ENCODE measurements at places on chromosomes 5 and 9.

- no peak for DNase-seq
These were observed 144.4 kb downstream of the ALDH1A1 start for GRCh38 chr9:72808446-72808768.

GRCh38 chr5:95066048-95066447, 218.8 kb downstream of the MCTP1 start:
- DNase-seq: no peak

GRCh38 chr5:89534331-89534730, 651.3 kb upstream of the MEF2C start:
- DNase-seq: peak; percentile 42

DNA sequence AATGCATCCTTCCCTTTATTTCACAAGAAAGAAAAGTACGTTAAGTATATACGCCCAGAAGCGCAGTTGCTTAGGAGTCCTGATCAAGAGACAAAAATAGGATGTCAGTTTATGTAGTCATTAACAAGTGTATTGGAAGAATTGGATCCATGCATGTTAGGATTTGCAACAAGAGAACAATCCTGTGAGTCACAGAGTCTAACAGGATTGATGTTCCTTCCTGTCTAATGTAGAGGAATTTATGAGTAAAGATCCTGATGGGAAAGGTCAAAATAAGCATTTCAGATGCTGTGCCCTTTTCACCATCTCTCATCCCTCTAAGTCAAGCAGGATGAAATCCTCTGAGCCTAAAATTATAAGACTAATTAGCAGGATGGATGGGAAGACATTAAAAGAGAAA, 406.0 kb upstream of the GRIA1 start:
- no peak for DNase-seq

- no peak for DNase-seq
These were observed 66.0 kb upstream of the IRX4 start for GRCh38 chr5:1948663-1949191.

- DNase-seq: no peak
These were observed 105.5 kb upstream of the ZNF462 start for GRCh38 chr9:106757514-106757913.

DNA sequence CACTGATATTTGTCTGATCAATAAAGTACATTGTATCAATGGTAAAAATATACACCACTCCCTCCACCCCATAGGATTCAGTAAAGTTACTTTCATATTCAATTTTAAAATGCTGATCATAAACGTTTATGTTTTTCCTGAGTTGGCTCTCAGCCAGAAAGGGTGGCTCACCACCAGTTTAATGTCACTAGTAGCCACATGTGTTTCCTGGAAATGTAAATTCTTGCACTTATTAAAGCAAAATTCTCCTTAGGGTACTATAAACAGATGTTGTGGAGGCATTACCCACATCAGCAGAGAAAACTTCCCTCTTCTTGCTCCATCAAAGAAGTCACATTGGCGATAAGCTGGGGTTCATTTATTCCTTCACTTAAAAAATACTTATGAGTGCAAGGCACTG, 210.3 kb downstream of the SREK1 start:
- peak; percentile 5 for DNase-seq

- peak; percentile 40 for DNase-seq
These were observed 37.3 kb downstream of the SPIN1 start for GRCh38 chr9:88425538-88425950.

DNA sequence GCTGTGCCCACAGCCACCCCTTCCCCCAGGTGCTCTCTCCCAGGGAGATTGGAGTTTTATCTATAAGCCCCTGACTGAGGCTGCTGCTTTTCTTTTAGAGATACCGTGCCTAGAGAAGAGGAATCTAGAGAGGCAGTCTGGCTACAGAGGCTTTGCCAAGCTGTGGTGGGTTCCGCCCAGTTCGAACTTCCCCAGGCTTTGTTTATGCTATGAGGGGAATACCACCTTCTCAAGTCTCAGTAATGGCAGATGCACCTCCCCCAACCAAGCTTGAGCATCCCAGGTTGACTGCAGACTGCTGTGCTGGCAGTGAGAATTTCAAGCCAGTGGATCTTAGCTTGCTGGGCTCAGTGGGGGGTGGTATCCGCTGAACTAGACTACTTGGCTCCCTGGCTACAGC, 157.4 kb downstream of the CAAP1 start:
- no peak for DNase-seq

GRCh38 chr9:120878188-120879130, 1.5 kb upstream of the PHF19 start:
- no peak for DNase-seq

DNA sequence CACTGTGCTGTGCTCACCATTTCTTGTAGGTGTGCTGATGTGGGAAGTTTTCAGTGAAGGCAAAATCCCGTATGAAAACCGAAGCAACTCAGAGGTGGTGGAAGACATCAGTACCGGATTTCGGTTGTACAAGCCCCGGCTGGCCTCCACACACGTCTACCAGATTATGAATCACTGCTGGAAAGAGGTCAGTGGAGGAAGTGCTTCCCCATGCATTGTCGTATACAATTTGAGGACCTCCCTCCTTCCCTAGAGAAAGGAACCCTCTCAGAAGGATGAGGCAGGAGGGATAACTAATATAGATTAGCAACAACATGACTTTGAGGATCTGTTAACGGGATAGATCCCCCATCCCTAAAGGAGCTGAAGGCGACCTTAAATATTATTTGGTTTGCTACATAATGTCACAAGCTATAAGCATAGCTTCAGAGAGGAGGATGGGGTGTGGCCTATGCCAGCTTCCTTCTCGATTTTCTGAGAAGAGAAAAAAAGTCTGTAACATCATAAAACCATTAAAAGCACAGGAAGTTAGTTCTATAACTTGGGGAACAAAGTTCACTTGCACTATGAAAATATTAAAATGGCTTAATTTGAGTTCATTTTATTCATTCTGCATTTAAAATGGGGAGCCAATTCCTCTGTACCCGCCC, 17.0 kb upstream of the CYFIP2 start:
- no peak for DNase-seq

GRCh38 chr5:58143181-58143580, 316.7 kb downstream of the PLK2 start:
- DNase-seq: no peak

DNA sequence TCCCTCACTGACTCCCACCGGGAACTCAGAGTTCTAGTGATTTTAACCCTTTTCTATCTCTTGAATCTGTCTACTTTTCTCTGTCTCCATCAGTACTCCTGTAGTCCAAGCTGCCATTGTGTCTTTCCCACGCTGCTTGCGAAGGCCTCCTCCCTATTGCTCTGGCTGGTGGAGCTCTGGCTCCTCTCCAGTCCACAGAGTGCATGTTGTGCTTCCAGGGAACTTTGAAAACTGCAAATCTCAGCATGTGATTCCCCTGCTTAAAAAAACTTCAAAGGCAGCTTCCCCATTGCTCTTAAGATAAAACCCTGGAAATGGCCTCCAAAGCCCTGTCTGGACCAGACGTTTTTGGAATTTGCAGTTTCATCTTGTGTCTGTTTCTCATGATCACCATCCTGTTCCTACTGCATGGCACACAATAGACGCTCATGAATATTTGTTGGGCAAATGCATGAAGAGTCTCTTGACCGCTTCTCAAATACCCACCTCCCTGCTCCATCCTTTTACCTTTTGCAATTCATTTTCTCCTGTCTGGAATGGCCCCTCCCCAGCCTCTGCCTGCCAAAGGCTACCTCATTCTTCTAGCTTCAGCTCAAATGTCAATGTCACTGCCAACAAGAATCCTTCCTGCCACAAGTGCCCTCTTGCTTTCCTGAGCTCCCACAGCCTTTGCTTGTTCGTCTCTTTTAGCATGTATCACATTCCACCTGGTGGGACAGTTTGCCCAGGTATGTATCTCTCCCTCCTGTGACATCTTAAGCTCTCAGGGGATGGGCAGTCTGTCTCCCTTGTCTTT, 293.2 kb downstream of the ARHGAP26 start:
- DNase-seq: peak; percentile 43

- peak; percentile 96 for DNase-seq
These were observed 6.3 kb downstream of the EDIL3 start for GRCh38 chr5:84378420-84378819.

GRCh38 chr9:111023128-111023527, 15.1 kb downstream of the LPAR1 start:
- DNase-seq: no peak

- DNase-seq: peak; percentile 49
These were observed 183.2 kb downstream of the FRMD3 start for GRCh38 chr9:83355024-83355444.

DNA sequence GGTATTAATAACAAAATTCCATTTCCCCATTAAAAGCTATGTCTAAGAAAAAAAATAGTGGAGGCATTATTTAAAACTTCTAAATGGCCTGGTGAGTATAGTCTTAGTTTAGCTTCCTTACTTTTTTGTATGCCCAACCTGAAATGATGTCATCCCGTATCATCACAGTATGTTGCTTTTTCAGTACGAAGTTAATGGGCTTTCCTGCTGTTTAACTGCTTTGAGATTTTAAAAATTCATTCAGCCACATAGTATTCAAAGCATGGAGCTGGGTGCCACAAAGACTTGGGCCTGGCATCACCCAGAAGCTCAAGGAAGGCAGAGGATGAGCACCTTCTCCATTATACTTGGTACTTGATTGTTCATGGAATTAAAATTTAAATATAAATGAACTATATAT, 7.4 kb downstream of the F2RL2 start:
- DNase-seq: peak; percentile 72

- DNase-seq: no peak
These were observed at the start of gene CCL27 for GRCh38 chr9:34662526-34663302. Gene CCL27, minus strand, starts transcription at chr9:34662657. Its CDS starts 24 bp downstream, at chr9:34662633.

DNA sequence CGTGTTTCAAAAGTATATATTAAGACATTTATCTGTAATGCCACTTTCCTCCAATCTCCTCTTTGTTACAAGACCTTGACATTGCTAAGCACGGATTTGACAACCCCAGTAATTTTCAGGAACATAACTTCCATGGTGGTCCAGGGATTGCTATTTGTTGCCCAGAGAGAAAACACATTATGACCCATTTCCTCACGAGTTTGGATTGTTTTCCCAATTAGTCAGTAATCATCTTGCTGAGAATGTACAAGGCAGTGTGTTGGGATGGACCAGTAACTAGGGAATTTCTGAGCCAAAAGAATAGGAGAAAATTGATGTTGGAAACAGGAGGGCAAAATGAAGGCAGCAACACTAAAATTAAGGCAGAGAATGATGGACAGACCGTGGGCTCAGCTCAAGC, 574.1 kb downstream of the EBF1 start:
- DNase-seq: peak; percentile 63

DNA sequence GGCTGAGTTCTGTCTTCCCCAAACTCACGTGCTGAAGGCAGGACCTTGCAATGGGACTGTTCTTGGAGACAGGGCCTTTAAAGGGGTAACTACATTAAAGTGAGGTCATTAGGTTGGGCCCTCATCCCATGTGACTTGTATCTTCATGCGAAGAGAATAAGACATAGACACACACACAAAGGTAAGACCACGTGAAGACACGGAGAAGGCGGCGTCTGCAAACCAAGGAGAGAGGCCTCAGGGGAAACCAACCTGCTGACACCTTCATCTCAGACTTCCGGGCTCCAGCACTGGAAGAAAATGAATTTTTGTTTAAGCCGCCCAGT, 50.7 kb upstream of the KCNMB1 start:
- DNase-seq: no peak

All from fibroblast of skin of back (primary cell).